ENCODE measurements at places on chromosomes 3 and 15. TPM values are rescaled to one million over a fixed set of nuclear protein-coding genes. Genes with fewer than 3 reads are reported as not detected.
A peak's percentile ranks its signal among the peaks of the same experiment; 100 is the strongest.

DNA sequence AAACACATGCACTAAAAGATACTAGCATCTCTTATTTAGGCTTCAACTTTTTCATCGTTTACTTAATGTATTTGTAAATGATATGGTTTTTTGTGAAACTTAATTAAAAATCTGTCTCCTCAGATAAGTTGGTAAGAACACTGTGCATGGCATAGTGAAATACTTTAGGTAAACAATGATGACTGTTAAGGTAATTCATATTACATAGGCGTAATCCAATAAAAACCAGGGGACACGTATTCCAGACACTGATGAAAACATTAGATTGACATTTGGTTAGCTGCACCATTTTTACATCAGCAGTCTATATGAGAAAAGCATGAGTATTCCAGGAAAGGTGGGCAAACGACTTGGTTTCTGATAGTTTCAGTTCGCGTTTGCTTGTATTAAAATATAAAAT lies 170.0 kb downstream of the MBNL1 start:
- DNase-seq, result no peak

DNA sequence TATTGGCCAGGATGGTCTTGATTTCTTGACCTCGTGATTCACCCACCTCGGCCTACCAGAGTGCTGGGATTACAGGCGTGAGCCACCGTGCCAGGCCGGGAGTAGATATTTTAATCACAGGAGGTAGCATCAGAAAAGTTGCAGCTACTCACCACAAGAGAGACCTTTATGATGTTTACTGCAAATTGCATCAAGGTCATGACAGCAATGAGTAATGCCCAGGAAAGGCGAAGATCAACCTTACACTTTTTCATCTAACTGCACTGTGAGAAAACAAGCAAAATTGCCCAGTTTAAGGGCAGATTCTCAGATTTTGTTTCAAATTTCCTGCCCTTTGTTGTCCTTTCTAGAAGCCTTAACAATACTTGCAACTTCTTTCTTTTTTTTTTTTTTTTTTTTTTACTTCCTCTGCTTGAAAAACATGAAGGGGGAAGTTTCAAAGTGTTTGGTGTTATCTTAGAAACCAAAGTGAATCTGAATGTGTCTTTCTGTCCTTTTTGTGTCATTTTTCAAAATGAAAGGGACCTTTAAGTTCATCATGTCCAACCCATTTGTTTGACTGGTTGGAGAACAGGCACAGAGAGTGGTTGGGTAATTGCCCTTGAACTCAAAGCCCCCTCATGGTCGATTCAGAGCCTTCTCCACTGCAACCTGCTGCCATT lies 25.0 kb downstream of the TGFBR2 start:
- DNase-seq, result no peak

DNA sequence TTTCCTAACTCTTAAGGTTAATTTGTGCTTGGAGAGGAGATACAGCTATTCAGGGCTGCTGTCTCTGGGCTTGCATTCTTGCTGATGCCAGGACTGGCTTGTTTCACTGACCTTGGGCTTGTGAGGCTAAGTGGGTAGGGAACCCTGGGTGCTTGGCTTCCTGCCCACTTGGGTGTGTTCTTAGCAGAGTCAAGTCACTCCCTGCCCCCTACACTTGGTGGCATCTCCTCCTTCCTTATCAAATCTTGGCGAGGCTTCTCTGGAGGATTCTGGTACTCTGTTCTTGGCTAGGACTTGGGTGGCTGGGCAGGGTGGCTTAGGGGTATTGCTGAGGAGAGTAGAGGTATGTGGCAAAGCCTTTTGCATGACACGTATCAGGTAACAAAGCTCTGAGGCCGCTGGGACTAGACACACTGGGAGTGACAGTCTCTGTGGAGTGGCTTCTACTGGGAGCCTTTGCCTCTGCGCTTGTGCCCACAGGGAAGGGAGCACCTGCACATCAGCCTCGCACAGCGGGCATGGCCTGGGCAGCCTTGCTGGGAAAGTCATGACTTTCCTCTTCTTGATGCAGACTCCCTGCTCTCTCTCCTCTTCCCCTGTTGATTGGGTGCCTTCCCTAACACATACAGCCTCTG lies 41.8 kb downstream of the CHCHD6 start:
- DNase-seq, result no peak

DNA sequence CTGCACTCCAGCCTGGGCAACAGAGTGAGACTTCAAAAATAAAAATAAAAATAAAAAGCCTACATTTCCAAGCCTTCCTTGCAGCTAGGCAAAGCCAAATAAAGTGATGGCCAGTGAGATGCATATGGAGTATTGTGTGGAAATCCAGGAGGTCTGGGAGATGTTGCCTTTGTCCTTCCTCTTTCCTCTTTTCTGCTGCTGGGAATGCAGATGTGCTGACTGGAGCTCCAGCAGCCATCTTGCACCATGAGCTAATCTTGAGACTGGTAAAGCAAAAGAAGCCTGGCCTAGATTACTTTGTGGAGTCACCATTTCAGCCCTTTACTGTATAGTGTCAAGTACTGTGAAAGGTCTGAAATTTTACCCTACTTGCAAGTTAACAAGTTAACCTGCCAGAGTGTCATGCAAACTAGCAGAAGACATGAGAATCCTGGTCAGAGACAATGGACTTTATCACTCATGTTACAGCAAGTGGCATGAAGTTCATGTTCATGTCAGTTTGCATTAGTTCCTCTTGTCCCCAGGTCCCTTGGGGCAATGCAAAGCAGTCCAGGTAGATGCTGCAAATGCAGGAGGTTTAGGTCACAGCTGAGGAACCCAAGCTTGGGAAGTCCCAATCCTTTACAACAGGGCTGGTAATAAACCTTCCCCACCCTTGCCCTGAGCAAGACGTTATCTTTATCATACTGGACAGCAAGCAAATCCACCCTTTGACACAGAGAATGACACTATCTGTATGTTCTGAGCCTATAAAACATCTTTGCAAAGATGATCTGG lies 103.1 kb downstream of the TLE3 start:
- DNase-seq, result no peak

DNA sequence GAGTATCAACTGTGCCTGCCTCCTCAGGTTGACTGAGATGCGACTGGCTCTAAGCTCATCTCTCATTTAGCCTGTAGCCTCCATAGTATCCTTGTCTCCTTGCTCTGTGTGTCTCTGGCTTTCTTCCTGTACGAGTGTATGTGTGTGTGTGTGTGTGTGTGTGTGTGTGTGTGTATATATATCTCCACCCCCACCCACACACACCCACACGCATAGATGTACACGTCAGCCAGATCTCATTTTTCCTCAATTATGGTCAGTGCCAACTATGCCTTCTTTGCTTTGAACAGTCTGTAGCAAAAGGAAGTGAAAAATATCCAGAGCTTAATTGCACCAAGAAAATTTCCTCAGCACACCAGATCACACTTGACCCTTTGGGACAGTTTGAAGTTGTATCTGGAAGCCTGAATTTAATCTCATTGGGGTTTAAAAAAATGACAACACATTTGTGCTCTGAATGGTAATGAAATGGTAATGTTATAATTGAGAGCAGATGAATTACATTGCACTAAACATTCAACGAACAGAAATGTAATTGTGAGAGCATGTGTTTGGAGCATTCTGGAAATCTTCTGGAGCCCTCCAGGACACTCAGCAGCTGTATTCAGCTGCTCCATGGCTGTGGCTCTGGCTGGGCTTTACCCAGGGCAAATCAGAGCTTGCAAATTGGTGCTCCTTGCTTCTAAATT lies 63.6 kb downstream of the RYR3 start:
- no peak for DNase-seq

DNA sequence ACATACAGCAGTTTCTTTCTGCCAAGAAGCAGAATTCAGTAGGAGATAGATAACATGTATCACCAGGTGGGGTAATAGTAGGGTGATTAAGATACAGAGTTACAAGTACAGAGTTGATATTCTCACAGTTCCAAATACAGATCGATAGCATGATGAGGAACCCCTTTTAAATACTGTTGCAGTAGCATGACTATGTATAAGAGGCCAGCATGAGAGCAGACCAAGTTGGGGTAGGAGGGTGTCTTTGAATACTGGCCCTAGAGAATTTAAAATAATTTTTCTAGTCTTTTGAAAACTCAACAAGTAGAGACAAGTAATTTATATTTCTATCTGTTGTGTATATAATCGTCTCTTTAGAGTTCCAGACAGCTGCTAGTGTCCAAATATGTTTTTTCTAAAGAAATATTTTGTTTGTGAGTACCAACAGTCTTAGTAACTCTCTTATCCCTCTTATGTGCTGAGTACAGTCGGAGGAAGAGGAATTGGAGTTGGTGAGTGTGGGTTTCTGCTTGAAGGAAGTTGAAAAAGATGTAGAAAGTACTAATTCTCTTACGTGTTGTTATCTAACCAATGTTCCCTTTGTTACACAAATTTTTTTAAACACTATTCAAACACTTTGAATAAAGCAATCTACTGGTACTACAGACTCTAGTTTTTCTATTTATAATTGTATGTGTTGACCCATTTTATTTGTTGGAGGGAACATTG lies 30.2 kb downstream of the LYSMD4 start:
- DNase-seq, result peak; percentile 22

GRCh38 chr3:24355806-24356205 lies 138.8 kb downstream of the THRB start:
- DNase-seq, result no peak

DNA sequence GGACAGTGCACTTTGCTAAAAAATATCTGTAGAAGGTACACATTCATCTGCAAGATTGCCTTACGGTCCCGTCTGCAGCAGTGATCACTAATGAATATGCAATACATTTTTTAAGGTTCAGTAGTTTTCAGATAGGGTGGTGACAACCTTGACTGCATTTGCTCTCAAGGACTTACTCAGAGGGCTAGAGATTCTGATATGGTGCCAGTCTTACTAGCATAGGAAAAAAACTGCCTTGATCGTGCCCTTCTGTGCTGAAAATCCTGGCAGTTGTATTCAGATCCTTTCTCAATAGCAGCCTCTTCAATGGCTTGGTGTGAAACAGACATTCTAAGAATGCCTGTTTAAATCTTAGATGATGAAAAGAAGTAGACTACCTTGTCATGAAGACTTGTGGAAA lies 411.9 kb upstream of the CCDC54 start:
- DNase-seq, result no peak

- peak; percentile 32 for DNase-seq
Measured at GRCh38 chr3:186099178-186099577, 9.7 kb downstream of the ETV5 start.

GRCh38 chr3:17844236-17844635 lies 101.8 kb upstream of the TBC1D5 start:
- DNase-seq, result no peak

DNA sequence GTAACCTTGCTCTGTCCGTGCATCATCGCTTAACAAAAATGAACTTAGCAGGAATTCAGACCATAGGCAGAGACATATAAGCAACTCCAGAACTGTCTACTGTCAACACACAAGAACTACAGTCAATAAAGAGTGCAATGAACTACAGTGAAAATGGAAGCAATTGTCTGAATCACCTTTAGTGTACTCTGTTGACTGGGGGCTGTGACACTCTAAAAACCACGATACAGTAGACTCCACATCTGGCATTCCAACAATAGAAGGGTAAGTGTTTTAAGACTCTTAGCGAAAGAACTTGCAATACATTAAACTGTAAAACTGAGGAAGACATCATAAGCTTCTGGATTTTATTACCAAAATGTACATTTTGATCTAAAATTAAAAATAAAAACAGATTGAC lies 347.3 kb downstream of the ZBTB20 start:
- DNase-seq, result no peak

DNA sequence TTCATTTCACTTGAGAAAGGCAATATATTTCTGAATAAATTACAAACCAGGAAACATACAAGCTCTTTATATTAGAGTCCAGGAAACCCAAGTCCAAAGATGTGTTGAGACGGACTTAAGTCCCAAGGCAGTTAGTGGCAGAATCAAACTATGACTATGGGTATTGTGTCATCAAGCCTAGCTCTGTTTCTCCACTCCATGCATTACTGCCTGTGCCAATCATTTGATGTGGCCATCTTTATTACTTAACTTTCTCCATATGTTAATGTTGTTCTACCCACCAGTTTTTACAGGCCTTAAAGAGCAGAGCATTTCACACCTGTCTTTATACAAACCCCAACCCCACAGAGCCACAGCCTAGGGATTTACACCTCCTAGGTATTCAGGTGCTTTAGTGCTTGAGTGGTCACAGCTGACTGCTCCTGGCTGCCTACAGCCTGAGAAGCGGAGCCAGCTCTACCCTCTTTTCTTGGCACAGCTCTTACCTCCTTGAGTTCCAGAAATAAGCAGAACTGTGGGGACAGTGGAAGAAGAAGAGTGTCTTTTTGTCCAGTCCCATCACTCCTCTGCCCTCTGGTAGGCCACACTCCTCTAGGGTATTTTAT lies 92.1 kb downstream of the DTWD1 start:
- no peak for DNase-seq

DNA sequence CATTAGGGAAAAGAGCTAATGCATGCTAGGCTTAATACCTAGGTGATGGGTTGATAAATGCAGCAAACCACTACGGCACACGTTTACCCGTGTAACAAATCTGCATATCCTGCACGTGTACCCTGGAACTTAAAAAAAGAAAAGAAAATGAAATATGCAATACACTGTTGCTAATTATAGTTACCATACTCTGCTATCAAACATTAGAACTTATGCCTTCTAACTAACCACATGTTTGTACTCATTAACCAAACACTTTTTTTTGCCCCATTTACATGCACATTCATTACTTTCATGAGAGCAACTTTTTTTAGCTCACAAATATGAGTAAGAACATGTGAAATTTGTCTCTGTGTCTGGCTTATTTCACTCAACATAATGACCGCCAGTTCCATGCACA lies 253.1 kb downstream of the CGGBP1 start:
- DNase-seq, result no peak

DNA sequence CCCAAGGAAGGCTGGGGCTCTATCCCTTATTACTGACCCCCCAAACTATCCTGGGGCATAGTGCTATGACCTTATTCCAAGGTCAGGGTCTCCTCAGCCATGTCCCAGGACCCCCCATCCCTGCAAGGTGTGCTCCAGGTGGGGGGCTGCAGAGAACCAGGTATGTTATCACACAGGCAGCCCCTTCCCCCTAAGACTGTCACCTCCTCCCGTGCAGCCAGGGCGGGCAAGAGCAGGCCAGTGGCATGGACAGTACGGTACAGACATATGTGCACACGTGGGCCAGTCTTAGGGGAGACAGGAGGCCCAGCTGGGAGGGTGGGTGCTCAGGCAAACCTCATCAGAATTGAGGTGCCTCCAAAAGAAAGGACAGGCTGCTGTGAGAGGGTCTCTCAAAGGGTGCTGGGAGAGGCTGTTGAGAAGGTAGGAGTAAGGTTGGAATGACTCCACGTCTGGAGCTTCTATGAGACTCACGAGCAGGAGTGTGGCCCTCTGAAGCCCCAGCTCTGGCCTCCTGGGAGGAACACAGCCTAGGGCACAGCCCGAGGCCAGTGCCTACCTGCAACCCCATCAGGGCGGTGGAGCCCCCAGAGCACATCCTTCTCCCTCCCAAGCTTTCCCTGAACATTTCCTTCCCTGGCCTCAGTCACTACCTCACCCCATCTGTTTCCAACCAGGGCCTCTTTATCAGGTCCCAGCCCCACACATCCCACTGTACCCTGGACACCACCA lies 1.7 kb upstream of the COL7A1 start:
- no peak for DNase-seq

GRCh38 chr3:45007091-45007490 lies 19.0 kb upstream of the CLEC3B start:
- no peak for DNase-seq

- no peak for DNase-seq
Measured at GRCh38 chr3:173013219-173013832, 127.7 kb downstream of the SPATA16 start.

TMEM207 gene
- total RNA-seq, result 1.2 TPM

TLE3 gene
- total RNA-seq, result 17.6 TPM

ZNF621 gene
- 20.5 TPM for total RNA-seq

DCBLD2 gene
- 79.4 TPM for total RNA-seq
